ENCODE measurements at places on chromosomes 2 and 18. TPM values are rescaled to one million over a fixed set of nuclear protein-coding genes. Genes with fewer than 3 reads are reported as not detected.

DNA sequence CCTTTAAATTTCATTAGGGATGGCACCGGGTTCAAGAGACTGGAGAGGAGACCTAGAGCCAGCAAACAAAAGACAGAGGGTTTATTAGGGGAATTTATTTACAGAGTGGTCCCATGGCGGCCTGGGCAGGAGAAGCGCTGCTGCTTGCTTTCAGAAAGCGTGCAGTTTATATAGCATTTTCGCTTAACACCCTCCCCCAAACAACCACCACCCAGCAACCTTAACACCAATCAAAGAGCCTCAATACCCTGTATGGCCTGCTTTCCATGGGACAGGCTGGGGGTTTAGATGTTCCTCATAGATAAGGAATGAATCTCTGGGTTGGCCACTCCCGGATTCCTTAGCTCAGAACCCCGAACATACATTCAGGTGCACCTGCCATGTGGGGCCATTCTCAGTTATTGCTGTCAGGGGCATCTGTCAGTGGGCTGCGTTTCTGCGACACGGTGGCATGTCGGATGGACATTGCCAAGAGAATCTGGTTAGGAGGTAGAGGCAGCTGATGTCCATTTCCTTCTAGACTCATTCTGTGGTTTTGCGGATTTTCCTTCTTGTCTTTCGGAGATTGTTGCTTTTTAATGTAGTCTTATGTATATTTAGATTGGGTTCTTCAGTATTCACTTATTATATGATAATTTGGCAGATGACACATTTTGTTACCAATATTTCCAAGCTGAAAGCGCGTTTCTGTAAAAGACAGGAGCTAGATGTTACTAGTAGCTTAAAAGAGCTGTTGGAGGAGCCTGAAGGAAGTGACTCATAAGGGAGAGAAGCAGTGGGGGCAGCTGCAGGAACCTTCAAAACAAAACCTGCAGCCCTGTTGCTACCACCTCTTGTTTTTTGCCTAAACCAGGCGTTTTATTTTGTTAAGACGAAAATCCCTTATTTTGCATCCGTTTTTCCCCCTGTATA lies 7.2 kb downstream of the AGAP1 start:
- DNase-seq, result no peak

- DNase-seq, result no peak
Measured at GRCh38 chr2:170026361-170026760, 151.6 kb upstream of the MYO3B start.

- no peak for DNase-seq
Measured at GRCh38 chr18:13219593-13220159, 1.1 kb downstream of the LDLRAD4 start.

GRCh38 chr2:180240774-180241173 lies 233.7 kb upstream of the CWC22 start:
- no peak for DNase-seq

- no peak for DNase-seq
Measured at GRCh38 chr2:86193901-86194567, 1.2 kb downstream of the IMMT start.

GRCh38 chr2:230987137-230988020 lies 8.5 kb upstream of the SPATA3 start:
- DNase-seq, result no peak

- no peak for DNase-seq
Measured at GRCh38 chr2:227248876-227249275, 76.2 kb upstream of the MFF start.

DNA sequence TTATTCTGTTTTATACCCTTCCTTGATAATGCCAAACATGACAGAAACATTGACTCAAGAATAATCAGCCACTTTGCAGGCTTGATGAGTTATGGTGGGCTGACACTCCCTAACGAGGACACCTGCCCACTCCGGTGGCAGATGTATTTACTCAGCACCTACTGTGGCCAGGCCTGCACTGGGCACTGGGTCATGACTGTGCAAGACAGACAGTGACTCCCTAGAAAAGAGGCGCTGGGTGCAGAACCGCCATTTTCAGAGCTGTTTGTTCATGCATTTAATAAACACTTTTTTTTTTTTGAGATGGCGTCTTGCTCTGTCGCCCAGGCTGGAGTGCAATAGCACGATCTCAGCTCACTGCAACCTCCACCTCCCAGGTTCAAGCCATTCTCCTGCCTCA lies 32.5 kb downstream of the SNED1 start:
- DNase-seq, result no peak

DNA sequence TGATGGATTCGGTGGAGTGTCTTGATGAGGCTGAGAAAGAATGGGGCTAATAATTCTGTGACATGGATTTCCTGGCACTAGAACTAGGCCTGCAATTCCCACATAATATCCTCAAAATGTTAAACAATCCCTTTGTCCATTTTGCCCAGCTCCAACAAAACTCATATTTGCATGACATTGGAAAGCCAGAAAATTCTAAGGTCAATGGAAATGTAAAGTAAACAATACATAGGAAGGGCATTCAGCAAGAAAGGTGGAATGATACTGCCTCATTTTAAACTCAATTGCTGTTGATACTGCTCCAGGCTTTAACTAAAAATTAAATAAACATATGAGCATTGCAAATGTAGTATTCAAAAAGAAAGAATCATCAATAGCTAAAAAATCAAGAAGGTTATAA lies 434.8 kb upstream of the SLC8A1 start:
- DNase-seq, result no peak

- no peak for DNase-seq
Measured at GRCh38 chr2:140695155-140695554, 1435.7 kb downstream of the LRP1B start.

GRCh38 chr2:197235711-197236110 lies 74.9 kb downstream of the ANKRD44 start:
- DNase-seq, result no peak

- DNase-seq, result no peak
Measured at GRCh38 chr18:50034029-50034428, 160.9 kb downstream of the MYO5B start.

GRCh38 chr2:178927173-178927572 lies 120.0 kb upstream of the TTN start:
- no peak for DNase-seq

DNA sequence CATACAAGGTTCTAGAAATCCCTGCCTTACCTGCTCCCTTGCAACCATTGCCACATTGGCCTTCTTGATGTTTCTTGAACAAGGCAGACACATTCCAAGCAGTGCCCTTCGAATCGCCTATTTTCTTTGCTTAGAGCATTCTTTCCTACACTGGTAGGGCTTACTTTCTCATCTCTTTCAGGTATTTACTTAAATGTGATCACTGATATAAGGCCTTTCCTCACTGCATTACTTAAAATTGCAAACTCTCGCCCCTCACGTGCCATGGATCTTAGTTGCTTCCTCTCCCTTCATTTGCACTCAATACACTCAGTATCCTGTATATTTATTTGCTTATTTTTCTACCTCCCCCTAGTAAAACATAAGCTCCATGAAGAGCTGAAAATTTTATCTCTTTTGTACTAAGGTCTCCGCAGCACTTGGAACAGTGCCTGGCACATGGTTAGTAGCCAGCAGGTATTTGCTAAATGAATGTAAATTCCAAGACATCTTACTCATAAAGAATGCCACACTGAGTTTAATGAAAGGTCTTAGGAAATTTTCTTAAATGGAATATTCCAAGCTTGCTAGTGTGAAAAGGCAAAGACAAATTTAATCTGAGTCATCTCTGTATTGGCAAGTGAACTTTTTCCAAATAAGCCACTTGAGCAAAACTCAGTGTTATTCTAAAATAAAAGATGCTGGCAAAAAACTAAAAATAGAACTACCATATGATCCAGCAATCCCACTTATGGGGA lies 42.4 kb upstream of the FIGN start:
- DNase-seq, result peak; percentile 84

GRCh38 chr2:46385786-46386577 lies 88.8 kb downstream of the EPAS1 start:
- DNase-seq, result no peak

GRCh38 chr2:3847397-3848052 lies 144.2 kb downstream of the DCDC2C start:
- no peak for DNase-seq

GRCh38 chr18:59141294-59142068 lies 1.8 kb downstream of the SEC11C start:
- DNase-seq, result no peak

GRCh38 chr2:226799211-226799975 lies at the start of gene IRS1:
TSS of gene IRS1 (minus strand) at chr2:226799820. CDS start at chr2:226798738, 1,082 bp downstream.
- DNase-seq, result no peak

- DNase-seq, result peak; percentile 46
Measured at GRCh38 chr2:31413025-31413424, 1.5 kb downstream of the XDH start.

Gene CRYGC
- not detected for polyA plus RNA-seq

Gene COL6A3
- polyA plus RNA-seq, result 522 TPM

Gene ARHGEF33
- 0.31 TPM for polyA plus RNA-seq

Gene AGXT
- not detected for polyA plus RNA-seq

Gene CDH20
- polyA plus RNA-seq, result 0.02 TPM

Gene TUBA3D
- polyA plus RNA-seq, result not detected

Gene HTR2B
- polyA plus RNA-seq, result 1.8 TPM

Gene TOGARAM2
- 0.09 TPM for polyA plus RNA-seq

Gene ADRA2B
- not detected for polyA plus RNA-seq

Gene VIL1
- polyA plus RNA-seq, result not detected

Gene MAP4K4
- polyA plus RNA-seq, result 53.5 TPM

Measured in BJ (cell line).